ENCODE measurements at places on chromosomes 13 and 19.

DNA sequence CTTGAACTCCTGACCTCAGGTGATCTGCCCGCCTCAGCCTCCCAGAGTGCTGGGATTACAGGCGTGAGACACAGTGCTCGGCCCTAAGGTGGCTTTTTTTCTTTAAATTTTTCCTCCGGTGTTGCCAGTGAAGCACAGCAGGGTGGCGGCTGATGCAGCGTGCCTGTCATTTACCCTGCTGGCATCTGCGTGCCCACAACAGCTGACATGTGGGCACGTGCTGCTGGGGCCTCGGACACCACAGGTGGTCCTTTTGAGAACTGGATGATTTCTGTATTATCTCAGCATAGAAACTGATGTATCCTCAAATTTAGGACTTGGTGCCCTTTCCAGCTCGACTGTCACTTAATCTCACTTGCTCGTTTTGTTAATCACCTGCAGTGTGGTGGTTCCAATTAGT lies 31.2 kb upstream of the TEX29 start:
- DNase-seq, result no peak

GRCh38 chr13:74073274-74073673 lies 60.9 kb downstream of the KLF12 start:
- DNase-seq, result no peak

DNA sequence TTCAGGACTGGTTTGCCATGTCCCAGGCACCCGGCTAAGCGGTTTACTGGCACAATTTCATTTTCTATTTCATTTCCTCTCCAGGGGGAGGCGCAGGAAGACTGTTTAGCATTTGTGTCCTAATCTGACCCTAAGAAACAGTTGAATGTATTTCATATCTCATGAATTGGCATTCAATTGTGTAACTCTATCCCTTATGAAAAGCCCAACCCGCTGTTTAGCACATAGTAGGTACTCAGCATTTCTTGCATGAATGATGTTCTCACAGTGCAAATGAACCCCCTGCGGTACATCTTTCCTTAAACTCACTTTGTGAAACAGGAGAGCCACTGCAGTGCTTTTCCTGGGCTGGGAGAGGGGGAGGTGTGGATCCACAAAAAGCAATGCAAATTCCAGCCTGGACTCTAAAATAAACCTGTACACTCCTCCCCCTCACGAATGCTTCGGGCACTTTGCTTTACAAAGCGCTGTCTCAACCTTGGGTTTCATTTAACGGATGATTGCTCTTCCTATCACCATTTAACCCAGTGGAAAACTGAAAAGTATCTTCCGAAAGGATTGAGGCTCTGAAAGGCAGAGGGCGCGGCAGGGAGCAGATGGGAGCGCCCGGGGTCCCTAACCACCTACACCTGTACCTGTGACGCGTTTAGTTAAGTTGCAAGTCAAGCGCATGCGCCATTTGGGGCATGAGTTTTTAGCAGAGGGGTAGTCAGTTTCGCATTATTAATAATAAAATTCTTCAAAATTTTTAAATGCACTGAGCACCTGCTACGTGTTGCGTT lies 1.2 kb upstream of the EEF2 start:
- peak; percentile 60 for DNase-seq

GRCh38 chr19:11767633-11768133 lies 883 bp downstream of the ZNF441 start:
- DNase-seq, result no peak

DNA sequence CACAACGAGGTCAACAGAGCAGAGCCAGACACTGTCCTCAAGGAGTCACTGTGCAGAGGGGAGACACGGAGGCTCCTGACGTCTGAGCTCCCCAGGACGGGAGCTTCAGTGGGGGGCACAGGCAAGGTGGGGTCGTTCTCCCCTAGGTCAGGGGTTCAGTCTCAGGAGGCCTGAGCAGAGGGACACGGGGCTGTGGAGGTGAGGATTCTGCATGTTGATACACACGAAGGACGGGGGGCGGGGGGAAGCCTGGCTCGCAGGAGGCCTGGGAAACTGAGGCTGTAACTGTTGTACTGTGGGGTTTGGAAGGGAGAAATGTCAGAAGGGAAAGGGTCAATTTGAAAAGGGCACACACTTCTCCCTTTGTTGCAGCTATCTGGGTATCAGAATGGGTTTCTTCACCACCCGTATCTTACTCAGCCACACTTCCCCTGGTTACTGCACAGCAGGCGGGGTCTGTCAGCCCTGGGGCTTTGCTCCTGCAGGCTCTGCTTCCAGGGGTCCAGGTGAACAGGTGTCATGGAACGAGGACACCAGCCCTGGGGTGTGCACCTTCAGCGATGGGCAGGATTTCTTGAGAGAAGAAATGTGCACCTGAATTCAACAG lies 748 bp upstream of the SIGLEC8 start:
- DNase-seq, result no peak

- no peak for DNase-seq
Measured at GRCh38 chr13:37443538-37443937, 155.0 kb downstream of the POSTN start.

- DNase-seq, result no peak
Measured at GRCh38 chr19:48433337-48433736, 12.4 kb upstream of the GRWD1 start.

DNA sequence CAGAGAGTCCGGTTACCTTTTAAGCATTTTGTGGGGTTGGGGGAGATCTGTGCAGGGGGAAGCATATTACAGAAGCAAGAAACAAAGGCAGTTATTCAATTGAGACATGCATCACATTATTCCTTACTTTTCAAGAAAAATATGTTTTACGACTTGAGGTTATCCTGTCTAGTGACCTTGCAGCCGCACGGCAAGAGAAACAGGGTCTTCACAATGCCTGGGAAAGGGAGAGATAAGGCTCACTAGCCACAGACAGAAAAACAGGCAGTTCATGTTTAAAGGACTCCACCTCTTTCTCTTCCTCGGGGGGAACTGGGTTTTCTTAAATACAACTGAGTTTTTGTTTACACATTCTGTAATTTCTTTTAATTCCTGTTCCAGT lies 536 bp upstream of the NCR1 start:
- DNase-seq, result no peak

DNA sequence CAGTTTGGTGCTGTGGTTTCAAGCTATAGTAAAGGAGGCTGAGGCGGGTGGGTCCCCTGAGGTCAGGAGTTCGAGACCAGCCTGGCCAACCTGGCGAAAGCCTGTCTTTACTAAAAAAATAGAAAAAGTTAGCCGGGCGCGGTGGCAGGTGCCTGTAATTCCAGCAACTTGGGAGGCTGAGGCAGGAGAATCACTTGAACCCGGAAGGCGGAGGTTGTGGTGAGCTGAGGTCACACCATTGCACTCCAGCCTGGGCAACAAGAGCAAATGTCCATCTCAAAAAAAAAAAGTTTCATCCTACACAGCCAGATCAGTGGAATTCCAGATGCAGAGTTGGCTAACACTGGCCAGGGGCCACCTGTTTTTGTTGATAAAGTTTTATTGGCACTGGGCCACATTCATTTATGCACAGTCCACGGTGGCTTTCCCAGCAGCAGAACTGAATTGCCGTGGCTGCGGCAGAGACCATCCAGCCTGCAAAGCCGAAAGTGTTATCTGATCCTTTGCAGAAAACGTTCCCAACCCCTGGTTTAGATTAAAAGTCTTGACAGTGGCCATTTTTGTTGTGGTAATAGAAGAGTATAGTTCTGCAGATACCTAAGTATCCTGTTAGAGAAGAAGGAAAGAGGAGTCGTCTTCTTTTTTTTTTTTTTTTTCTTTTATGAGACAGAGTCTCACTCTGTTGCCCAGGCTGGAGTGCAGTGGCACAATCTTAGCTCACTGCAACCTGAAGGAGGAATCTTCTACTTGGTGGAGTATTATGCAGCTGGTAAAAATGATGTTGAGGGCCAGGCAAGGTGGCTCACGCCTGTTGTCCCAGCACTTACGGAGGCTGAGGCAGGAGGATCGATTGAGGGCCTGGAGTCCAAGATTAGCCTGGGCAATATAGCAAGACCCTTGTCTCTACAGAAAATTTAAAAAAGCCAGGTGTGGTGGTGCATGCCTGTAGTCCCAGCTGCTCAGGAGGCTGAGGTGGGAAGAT lies 8.7 kb downstream of the NCLN start:
- no peak for DNase-seq

DNA sequence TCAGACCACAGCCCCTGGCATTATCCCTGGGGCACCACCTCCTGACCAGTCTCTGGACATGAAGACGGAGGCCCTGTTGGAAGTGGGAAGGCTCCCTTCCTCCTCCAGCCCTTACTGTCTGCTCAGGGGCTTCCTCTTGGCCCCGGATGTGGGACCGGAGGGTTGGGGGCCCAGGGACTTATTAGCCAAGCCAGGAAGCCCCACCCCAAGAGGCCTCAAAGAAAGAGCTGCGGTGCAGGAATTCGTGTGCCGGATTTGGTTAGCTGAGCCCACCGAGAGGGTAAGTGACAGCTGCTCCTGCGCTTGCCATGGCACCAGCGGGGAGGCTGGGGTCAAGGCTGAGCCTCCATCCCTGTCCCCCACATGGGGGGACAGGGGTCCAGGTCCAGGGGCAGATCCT lies at the start of gene RETN:
Gene RETN (plus strand): TSS at position 208 of the 400 bp plus-strand sequence. CDS start 278 bp downstream, outside the sequence.
- DNase-seq, result no peak

DNA sequence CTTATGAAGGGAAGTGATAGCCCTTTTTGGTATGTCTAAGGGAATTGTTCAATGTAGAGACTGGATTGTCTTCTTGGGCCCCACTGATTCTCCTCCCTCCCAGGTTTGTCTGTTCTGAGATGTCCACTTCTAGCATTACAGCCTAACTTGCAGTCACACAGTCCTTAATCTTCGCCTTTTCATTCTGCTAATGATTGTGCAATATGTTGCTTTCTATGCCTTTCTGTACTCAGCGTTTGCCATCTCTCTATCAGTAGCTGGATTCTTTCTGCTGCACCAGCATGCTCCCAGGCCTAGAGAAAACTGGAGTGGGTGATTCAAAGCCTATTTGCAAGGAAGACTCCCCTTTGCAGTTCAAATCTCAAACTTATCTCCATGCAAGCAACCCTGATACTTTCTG lies 307.5 kb upstream of the DACH1 start:
- DNase-seq, result no peak

Measured in occipital lobe (tissue), 3 donors.